ENCODE measurements at places on chromosomes 7 and 10.

- DNase-seq: no peak
Observed at GRCh38 chr10:88804083-88804812, 1.7 kb downstream of the LIPM start.

DNA sequence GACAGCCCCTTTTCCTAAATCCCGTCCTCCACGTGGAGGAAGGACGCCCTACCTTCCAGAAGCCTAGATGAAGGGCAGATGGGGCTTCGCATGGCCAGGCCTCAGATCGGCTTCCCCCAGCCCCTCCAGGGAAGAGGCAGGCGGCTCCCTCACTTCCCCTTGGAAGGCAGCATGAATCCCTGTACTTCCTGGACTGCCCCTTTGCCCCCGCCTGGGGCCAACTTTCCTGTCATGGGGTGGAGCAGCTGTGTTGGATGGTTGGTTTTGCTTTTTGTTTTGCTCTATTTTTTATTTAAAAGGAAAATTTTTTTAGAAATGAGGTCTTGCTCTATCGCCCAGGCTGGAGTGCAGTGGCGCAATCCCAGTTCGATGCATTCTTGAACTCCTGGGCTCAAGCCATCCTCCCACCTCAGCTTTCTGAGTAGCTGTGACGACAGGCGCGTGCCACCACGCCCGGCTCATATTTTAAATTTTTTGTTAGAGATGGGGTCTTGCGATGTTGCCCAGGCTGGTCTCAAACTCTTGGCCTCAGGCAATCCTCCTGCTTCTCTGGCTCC lies 27.2 kb downstream of the GTF2IRD1 start:
- peak; percentile 61 for DNase-seq

DNA sequence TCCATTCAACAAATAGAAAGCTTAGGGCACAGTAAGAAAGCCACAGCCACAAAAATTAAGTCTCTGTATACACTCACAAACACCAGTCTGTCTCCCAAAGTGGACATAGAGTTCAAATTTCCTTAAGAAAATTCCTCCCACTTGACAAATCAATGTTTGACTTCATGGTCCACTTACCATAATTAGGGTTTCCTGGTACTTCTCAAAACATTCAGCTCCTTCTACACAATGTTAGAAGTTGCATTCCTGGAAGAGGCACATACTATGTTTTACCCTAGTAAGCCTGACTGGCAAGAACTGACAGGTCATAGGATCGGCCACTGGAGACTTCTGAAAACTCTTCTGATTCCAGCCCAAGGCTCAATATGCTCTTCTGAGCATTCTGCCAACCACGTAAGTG lies 70.5 kb downstream of the CPXM2 start:
- DNase-seq: no peak

GRCh38 chr10:72335394-72336258 lies 19.1 kb downstream of the DNAJB12 start:
- no peak for DNase-seq

GRCh38 chr10:78196964-78197363 lies 163.3 kb downstream of the RPS24 start:
- peak; percentile 45 for DNase-seq
